ENCODE measurements at places on chromosomes 3 and 15. TPM values are rescaled to one million over a fixed set of nuclear protein-coding genes. Genes with fewer than 3 reads are reported as not detected.

- no peak for DNase-seq
Measured at GRCh38 chr3:192258721-192259120, 468.6 kb downstream of the FGF12 start.

SCAANT1 gene
- total RNA-seq = not detected

- no peak for DNase-seq
Measured at GRCh38 chr15:57563416-57563815, 28.3 kb upstream of the MYZAP start.

SLC9A9 gene
- 1.2 TPM for total RNA-seq

DNA sequence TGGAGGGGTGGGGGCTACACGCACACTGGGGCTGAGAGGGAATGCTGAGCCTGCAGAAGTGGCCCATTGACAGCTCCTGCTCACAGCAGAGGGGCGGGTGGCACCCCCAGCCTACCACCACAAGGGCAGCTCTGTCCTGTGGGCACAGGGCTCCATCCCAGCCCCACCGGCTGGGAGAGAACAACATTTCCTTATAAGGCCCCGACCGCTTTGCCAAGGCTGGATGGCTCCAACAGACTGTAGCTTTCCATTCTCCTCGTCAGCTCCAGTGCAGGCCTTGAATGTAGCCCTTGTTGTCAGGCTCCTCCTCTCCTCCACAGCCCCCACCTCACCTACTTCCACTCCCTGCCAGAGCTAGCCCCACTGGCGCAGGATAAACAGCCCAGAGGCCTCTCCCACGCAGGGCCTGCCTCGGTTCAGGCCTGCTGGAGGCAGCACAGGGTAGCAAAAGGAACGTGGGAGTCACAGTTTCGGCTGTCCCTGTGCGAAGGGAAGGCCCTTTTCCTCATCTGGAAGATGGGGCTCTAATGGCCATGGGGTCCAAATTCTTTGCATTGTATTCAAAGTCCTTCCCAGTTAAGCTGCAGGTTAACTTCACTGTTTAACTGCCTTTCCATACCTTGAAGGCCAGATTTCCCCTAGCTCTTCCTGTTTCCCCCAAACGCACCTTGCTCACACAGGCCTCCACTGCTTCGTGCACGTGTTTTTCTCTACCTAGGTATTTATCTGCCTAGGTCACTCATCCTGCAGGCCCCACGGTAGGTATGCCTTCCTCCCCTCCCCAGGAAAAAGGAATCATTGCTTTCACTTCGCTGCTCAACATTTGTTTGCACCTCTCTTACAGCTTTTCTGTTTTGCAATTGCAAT, 101.6 kb upstream of the LPP start:
- DNase-seq = no peak

FILIP1L gene
- 70.8 TPM for total RNA-seq

DNA sequence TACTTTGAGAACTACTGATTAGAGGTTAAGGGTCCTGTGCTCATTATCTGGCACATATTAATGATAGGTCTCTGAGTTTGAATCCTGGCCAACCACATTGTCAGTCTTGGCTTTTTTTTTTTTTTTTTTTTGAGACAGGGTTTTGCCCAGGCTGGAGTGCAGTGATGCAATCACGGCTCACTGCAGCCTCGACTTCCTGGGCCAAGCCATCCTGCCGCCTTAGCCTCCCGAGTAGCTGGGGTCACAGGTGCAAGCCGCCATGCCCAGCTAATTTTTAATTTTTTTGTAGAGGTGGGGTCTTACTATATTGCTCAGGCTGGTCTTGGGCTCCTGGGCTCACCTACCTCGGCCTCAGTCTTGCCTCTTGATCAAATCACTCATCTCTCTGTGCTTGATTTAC, 547 bp upstream of the PCCB start:
- DNase-seq = no peak

- no peak for DNase-seq
Measured at GRCh38 chr3:119508172-119508845, 10.0 kb downstream of the TIMMDC1 start.

GRCh38 chr3:144665567-144666053, 694.0 kb downstream of the DIPK2A start:
- DNase-seq = no peak

GRCh38 chr15:73923488-73924164, 2.6 kb upstream of the LOXL1 start:
- no peak for DNase-seq

- no peak for DNase-seq
Measured at GRCh38 chr3:40306336-40306735, 3.2 kb upstream of the EIF1B start.

- DNase-seq = no peak
Measured at GRCh38 chr3:188720636-188721035, 451.1 kb upstream of the TPRG1 start.

PLIN1 gene
- not detected for total RNA-seq

DNA sequence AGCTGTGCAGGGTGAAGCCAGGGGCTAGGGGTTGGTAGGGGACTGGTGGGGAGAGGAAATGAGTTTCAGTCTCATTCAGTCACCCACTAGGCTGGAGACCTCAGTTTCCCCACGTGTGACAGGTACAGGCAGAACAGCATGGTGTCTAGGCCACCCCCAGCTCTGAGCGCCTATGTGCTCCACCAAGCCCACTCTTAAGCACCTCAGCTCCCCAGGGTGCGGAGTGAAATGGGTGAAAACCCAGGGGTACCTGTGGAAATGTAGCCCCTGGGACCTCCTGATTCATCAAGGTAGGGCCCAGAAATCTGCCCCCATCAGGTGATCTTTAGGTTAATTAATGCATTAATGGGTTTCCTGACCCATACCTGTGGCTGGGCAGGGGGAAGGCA, 3.7 kb downstream of the ATP2B2 start:
- DNase-seq = no peak

All from glomerular endothelial cell (primary cell).